Suppressor macrophage (primary cell): ENCODE measurements at places on chromosomes 12 and 14.

DNA sequence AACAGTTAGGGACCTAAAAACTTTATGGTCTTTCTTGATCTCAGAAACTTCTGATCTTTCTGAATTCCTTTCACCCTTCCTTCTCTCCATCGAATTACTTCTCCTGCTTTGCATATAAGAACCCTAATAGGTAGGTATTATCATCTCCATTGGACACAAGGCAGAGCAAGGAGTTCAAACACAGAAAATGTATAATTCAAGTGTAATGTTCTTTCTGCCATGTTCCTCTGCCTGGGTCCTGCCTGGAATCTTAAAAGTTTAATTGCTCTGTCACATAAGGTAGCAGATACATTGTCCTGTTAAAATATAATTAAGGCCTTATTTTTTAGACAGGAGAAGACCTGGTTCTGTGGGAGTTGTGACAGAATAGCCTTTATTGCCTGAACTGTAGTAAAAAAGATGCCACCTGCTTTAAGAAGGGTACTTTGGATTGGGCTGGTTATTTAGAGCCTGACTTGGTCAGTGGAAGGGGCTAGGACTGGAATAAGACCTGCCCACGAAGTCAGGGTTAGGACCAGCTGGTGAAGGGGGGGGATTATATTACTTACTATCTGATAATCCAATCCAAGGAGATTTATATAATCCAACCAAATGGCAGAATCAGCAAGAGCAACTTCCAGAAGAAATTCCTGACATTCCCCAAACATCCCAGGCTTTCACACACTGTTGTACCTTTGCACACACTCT lies 10.4 kb downstream of the G2E3 start:
- no peak for DNase-seq

- no peak for DNase-seq
Observed at GRCh38 chr12:97714107-97714563, 251.5 kb downstream of the RMST start.

GRCh38 chr14:91830777-91831176 lies 36.6 kb downstream of the TC2N start:
- DNase-seq, result no peak

DNA sequence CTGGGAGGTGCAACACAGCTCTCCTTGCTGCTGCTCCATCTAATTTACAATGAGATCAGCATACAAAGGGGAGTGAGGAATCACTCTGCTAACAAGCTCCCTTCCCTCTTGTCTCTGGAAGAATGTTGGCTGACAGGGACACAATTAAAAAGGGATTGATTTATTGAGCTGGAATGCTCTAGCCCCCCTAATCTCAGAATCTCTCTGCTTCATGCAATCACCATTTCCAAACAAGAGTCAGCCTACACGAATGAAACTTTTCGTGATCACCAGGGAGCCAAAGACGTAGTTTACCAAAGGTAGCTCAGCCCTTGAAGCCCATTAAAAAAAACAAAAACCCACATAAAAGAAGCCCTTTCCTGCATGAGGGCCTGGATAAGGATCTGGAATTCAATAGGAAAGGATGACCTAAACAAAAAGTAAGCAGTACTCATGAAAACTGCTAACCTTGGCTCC lies 223.8 kb downstream of the C12orf75 start:
- no peak for DNase-seq

- no peak for DNase-seq
Observed at GRCh38 chr12:86683568-86684304, 427.5 kb upstream of the MGAT4C start.

- no peak for DNase-seq
Observed at GRCh38 chr14:100530270-100531072, 56.7 kb downstream of the BEGAIN start.

- no peak for DNase-seq
Observed at GRCh38 chr12:69108037-69108436, 131.3 kb upstream of the CPSF6 start.

DNA sequence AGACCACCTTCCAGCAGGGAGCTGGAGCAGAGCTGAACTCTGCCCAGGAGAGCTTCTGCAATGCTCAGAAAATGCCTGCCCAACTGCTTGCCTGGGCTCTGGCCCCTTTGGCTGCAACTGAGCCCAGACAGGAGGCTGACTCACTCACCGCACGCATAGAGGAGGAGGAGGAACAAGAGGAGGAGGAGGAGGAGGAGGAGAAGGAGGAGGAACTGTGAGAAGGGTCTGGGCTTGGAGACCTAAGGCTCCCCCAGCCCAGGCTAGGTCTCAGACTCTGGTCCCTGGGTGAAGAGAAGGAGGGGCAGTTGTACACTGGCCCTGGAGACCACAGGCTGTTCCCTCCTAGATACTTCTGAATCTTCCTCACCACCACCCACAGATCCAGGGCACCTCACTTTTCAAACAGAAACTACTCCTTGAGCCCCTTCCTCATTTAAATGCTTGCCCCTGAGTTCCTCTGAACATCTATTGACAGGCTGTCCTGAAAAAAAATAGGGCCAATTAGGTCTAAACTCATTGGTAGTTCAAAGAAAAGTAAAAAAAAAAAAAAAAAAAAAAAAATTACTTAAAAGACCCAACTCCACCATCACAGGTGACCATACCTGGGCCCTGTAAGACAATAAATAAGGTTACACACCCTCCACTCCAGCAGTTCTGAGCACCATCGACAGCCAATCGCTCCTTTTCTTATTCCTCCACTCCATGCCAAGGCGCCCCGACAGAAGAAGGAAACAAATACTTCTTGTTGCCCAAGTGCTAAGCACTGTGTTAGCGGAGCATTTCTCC lies 674 bp downstream of the VDR start:
- peak; percentile 71 for DNase-seq

DNA sequence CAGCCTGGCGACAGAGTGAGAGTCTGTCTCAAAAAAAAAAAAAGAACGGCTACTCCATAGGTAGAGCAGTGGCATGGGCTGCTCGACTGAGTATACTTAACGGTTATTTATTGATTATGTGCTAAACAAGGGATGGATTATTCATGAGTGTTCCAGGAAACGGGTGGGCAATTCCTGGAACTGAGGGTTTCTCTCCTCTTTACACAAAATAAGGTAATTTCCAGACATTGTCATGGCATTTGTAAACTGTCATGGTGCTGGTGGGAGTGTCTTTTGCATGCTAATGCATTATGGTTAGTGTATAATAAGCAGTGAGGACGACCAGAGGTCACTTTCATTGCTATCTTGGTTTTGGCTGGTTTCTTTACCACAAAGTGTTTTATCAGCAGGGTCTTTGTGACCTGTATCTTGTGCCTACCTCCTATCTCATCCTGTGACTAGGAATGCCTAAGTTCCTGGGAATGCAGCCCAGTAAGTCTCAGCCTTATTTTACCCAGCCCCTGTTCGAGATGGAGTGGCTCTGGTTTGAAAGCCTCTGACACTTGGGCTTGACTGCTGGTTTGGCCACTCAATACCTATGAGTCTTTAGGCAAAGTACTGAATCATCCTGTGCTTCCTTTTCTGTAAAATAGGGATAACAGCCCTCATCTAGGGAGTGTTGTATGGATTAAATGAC lies 3.2 kb downstream of the DGLUCY start:
- DNase-seq, result no peak

DNA sequence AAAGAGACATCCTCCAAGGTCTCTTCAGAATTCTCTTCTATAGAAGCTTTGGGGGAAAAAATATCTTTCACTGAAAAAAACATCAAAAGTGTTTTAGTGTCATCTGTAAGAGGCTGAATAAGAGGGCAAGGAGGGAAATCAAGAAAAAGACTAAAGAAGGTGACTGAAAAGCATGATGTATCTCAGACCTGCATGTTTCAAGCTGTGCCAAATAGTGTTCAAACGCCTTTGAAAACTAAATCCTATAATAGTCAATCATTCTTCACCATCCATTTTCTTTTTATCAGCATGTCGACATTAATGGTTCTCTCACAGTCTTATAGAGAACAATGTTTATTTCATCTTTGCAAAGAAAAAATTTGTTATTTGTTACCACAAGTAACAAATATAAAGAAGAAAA lies 94.5 kb downstream of the CEP128 start:
- no peak for DNase-seq

DNA sequence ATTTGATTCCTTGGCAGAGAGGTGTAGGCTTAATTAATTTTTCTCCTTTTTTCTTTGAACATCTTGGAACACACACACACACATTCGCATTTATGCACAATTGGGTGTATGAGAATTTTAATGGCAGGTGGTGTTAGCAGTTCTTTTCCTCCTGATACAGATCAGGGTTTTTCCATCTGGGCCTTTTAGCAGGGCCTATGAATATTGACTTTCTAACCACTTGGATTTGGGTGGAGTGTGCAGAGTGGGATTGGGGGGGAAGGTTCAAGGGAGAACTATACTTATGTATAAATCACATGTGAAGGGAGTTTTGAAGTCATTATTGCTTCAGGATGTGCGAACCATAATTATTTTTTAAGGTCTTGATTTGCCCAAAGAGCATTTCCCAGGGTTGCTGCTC lies 28.9 kb downstream of the NTF3 start:
- DNase-seq, result no peak

DNA sequence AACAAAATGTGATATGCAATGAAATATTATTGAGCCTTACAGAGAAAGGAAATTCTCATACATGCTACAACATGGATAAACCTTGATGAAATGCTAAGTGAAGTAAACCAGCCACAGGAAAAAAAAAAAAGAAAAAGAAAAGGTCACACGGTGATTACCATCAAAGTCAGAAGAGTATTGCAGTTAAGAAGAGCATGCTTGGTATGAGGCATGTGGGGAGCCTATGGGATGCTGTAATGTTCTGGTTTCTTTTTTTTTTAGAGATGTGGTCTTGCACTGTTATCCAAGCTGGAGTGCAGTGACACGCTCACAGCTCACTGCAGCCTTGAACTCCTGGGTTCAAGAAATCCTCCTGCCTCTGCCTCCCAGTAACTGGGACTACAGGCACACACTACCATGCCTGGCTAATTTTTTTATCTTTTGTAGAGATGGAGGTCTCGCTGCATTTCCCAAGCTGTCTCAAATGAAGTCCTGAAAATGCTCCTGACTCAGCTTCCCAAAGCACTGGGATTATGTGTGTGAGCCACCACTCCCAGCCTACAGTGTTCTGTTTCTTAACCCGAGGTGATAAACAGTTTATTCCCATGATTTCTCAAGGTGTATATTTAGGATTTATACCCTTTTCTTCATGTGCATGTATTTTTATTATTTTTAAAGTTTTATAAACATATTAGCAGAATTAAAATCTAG lies 96.2 kb downstream of the SEC23A start:
- peak; percentile 7 for DNase-seq

GRCh38 chr14:64454671-64455070 lies 10.6 kb upstream of the AKAP5 start:
- no peak for DNase-seq

DNA sequence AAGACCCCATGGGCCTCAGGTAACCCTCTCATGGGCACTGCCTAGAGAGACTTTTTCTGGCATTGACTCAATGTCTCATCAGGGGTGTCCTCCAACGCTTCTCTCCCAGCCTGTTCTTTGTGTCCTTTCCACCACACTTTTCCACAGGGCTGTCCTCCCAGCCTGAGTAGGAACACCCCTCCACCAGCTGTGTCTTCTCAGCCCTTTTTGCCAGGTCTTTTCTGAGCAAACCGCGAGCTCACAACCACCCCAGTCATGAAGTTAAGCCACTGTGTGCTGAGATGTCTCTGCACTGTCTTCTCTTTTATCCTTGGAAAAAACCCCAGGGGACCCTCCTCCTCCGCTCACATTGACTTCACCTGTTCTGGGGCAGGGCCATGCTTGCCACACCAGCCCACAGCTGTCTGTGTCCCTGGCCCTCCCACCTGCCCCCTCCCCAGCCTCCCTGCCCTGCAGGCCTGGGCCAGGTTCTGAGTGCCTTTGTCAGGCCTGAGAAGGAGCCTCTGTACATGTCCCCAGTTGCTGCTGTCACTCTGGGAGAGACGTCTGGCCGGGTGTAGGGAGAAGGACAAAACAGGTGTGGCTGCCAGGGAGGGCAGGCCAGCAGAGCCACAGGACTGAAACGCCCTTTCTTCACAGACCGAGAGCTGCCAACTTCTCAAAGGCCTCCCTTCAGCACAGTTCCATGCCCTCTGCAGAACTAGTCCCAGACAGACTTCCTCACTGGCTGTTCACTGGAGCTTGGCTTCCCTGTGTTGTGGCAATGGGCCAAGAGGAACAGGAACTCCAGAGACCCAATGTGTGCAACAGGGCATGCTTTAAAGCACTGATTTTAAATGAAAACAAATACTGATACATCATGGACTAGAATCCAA lies 50.5 kb upstream of the PNMA1 start:
- DNase-seq, result peak; percentile 92

GRCh38 chr12:24664161-24664880 lies 284.6 kb downstream of the BCAT1 start:
- peak; percentile 65 for DNase-seq

DNA sequence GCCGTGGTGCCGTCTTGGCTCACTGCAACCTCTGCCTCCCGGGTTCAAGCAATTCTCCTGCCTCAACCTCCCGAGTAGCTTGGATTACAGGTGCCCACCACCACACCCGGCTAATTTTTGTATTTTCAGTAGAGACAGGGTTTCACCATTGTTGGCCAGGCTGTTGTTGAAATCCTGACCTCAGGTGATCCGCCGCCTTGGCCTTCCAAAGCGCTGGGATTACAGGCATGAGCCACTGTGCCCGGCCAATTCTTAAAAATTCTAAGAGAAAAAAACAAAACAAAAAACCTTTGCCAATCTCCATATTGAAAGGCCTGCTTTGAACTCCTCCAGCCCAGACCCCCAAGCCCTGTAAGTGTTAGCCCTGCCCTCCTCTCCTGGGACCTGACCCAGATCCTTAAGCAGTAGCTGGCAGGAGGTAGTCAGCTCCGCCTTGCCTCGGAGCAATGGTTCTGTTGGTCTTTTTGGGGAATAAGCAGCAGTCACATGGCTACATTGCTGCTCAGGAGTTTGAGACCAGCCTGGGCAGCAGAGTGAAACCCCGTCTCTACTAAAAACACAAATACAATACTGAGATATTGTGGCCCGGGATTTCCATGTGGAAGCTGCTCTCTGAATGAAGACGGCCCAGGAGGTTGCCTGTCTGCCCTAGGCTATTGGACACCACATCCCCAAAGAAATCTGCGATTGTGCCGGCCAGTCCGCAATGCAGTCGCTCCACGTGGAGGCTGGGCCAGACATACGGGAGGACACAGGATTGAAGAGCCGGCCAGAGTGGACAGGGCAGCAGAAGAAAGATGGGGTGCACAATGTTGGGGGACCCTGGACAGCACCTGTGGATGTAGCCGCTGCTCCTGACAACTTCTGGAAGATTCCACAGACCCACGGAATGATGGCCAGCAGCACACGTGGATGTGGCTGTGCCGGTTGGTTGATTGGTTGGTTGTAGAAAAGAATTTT lies 28.8 kb upstream of the BEGAIN start:
- no peak for DNase-seq

DNA sequence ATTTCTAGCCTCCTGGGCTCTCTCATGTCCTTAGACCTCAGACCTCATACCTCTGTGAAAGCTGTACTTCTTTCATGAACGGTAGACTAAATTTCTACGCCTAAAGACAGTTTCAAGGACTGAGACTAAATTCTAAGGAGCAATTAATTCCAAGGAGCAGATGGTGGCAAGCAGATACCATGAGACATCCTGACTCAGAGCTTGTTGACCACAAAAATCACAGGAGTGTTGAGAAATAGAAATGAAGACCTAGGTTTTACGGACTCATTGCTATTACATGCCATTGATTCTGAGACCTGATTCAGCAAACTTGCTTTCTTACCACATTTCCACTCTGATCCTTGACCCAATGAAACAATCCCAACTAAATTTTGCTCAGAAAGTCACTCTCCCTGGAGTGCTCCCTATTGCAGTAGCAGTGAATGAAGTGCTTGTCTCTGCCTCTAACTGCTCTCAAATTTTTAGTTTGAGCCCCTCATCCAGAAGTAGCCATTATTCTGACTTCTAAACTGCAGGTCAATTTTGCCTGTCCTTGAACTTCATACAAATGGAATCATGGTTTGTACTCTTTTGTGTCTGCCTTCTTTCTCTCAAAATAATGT lies 52.0 kb downstream of the PEX5 start:
- DNase-seq, result no peak

- DNase-seq, result no peak
Observed at GRCh38 chr14:50489851-50490250, 42.5 kb downstream of the MAP4K5 start.
